ENCODE measurements at places on chromosomes 4 and X.

- H3K27me3 ChIP-seq: no peaks in the 10 kb centered on the region
- peak; percentile 67 for DNase-seq
- H3K4me1 ChIP-seq: peaks cover 46% of the 10 kb centered on the region
- H3K4me3 ChIP-seq: peak within 1 kb of the TSS; percentile 87
Measured at GRCh38 chrX:13688958-13689740, at the start of gene RAB9A. Gene RAB9A, plus strand, starts transcription at chrX:13689128. Its CDS starts 19,619 bp downstream, at chrX:13708747.

GRCh38 chr4:152843481-152844090, 63.8 kb downstream of the ARFIP1 start:
- no peak overlapping the region for H3K27ac ChIP-seq
- H3K27me3 ChIP-seq: no peaks in the 10 kb centered on the region
- H3K4me1 ChIP-seq: peaks cover 2% of the 10 kb centered on the region
- peaks cover 44% of the 10 kb centered on the region for H3K36me3 ChIP-seq
- DNase-seq: no peak

GRCh38 chr4:123555233-123555806, 158.7 kb downstream of the SPRY1 start:
- H3K4me1 ChIP-seq: peaks cover 61% of the 10 kb centered on the region
- no peaks in the 10 kb centered on the region for H3K36me3 ChIP-seq
- peak; percentile 72 for DNase-seq

DNA sequence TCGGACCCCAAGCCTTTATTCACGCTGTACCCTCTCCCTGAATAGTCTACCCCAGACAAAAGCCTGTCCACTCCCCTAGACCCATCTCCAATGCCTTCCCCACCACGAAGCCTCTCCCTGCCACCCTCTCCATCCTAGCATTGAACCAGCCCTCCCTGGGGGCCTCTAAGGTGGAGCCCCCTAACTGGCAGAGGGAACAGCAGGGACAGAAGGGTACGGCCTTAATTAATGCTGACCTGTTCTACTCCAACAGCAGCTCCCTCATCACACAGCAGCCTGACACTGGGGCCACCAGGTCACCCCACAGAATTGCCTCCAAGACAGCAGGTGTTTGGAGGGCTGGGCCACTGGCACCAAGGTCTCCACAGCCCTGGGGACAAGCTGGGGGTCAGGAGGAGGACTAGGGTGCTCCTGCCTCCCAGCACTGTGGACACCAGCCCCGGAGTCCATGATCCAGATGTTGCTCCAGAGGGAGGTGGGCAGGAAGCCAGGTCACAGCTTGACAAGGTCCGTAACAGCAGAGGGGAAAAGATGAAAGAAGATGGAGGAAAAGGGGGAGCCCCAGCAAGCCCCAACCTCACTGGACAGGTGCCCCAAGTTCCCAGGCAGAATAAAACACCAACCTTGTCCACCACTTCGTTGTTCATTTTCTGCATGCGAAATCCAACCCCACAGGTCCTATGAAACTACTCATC, 3.7 kb downstream of the CRMP1 start:
- no peak overlapping the region for H3K27ac ChIP-seq
- peaks cover 18% of the 10 kb centered on the region for H3K4me1 ChIP-seq
- peak overlapping the region; percentile 62 for H3K4me3 ChIP-seq
- H3K36me3 ChIP-seq: no peaks in the 10 kb centered on the region
- DNase-seq: no peak

- no peak for DNase-seq
- no peak overlapping the region for H3K4me3 ChIP-seq
- no peaks in the 10 kb centered on the region for H3K36me3 ChIP-seq
- no peaks in the 10 kb centered on the region for H3K27me3 ChIP-seq
Measured at GRCh38 chr4:82754513-82755165, 44.0 kb downstream of the SCD5 start.

GRCh38 chr4:159224408-159224807, 121.5 kb downstream of the RAPGEF2 start:
- H3K36me3 ChIP-seq: peaks cover 7% of the 10 kb centered on the region
- H3K4me3 ChIP-seq: no peak overlapping the region
- H3K27me3 ChIP-seq: no peaks in the 10 kb centered on the region
- no peak for DNase-seq
- H3K4me1 ChIP-seq: peaks cover 44% of the 10 kb centered on the region

- H3K4me1 ChIP-seq: peaks cover 22% of the 10 kb centered on the region
- H3K36me3 ChIP-seq: no peaks in the 10 kb centered on the region
- H3K27ac ChIP-seq: no peak overlapping the region
- no peak overlapping the region for H3K4me3 ChIP-seq
- DNase-seq: no peak
Measured at GRCh38 chr4:15676899-15677298, 4.7 kb upstream of the FAM200B start.

DNA sequence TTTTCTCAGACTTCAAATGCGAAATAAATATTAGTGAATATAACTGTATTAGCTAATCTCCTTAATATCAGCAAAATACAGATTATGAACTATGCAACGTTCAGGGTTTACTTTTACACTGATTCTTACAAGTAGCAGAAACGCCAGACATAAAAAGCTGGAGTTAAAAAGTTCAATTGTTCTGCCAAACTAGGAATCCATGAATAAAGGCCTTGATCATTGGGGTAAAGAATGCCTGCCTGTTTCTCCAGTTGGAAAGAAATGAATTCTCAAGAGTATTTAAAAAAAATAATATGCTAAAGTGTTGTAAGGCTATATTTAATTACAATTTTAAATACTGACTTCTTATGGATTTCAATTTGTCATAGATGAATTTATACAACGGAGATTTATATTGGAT, 612.2 kb downstream of the DMD start:
- no peaks in the 10 kb centered on the region for H3K27me3 ChIP-seq
- H3K27ac ChIP-seq: no peak overlapping the region
- peaks cover 4% of the 10 kb centered on the region for H3K4me1 ChIP-seq
- H3K4me3 ChIP-seq: no peak overlapping the region
- DNase-seq: no peak

DNA sequence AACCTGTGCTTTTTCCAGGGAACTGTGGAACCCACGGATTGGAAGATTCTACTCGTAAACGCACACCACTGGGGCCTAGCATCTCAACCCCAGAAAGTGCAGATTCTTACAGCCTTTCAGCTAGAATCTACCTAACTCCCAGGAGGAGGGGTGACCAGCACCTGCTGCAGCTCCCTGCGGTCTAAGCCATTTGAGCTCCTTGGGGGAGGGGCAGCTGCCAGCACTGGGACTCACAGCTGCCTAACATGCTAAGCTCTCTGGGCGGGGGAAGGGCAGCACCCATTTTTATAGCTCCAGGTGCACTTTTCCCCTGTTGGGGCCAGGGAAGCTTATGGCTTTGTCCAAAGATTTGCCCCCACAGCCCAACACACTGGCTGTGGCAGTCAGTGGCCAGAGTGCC, 595.7 kb upstream of the EPHA5 start:
- no peak overlapping the region for H3K4me3 ChIP-seq
- no peak for DNase-seq
- no peaks in the 10 kb centered on the region for H3K27me3 ChIP-seq
- no peak overlapping the region for H3K27ac ChIP-seq
- no peaks in the 10 kb centered on the region for H3K4me1 ChIP-seq
- H3K36me3 ChIP-seq: no peaks in the 10 kb centered on the region

DNA sequence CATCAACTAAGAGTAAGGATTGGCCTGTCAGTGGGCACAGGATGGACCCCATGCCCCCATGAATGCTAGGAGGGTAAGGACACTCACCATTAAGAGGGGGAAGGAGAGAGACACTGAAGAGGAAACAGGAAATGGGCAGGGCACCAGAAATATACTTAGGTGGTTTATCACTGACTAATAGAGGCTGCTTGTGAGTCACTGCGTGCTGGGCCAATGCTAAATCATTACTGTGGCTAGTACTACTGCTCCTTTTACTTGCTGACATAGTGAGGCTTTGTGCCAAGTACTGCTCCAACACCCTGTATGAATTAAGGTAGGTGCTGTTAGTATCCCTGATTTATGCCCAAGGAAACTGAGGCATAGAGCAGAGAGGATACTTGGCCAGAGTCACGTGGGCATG, 130.4 kb upstream of the FRMPD4 start:
- no peak overlapping the region for H3K4me3 ChIP-seq
- H3K27ac ChIP-seq: no peak overlapping the region
- no peaks in the 10 kb centered on the region for H3K36me3 ChIP-seq
- no peak for DNase-seq

- DNase-seq: no peak
- H3K36me3 ChIP-seq: peaks cover 9% of the 10 kb centered on the region
Measured at GRCh38 chr4:660401-660800, 13.7 kb downstream of the ATP5ME start.

- DNase-seq: no peak
- H3K27me3 ChIP-seq: no peaks in the 10 kb centered on the region
- H3K36me3 ChIP-seq: peaks cover 17% of the 10 kb centered on the region
- no peak overlapping the region for H3K27ac ChIP-seq
- H3K4me1 ChIP-seq: peaks cover 20% of the 10 kb centered on the region
Measured at GRCh38 chr4:153592064-153592463, 92.0 kb upstream of the TLR2 start.

Data from mesothelial cell of epicardium (in vitro differentiated cells).